ENCODE measurements at places on chromosomes 16 and 17.

- no peak for DNase-seq
These were observed 3.4 kb upstream of the SLC5A10 start for GRCh38 chr17:18948476-18949006.

DNA sequence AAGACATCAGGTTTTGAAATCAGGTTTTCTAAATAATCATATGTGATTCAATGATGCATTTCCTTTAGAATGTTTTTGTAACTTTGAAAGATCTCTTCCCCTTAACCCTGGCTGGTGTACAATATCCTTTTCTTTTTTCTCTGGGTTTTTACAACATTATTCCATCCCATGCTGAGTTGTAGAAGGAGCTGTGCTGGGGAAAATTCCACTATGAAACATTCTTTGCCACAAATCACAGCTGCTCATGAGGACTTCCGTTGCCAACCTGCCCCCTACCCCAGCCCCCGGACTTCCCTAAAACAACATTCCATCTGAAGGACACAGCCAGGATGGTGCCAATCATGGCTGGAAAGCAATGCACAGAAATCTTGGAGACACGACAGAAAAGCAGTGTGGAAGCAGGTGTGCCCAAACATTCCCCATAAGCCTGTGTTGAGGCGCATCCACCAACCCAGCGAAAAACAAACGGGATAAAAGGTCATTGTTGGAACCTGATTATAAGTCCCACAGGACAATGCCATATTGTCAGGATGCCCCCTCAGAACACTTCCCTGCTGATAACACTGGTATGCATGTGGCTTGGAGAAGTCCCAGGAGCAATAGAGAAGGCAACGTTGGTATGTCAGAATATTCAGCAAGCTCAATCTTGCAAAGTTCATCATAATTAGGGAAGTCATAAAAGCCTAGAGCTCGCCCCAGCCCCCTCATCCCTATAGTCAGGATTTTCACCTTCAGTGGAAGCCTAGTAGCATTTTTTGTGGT is 475.0 kb downstream of the HS3ST3B1 start:
- DNase-seq = no peak

DNA sequence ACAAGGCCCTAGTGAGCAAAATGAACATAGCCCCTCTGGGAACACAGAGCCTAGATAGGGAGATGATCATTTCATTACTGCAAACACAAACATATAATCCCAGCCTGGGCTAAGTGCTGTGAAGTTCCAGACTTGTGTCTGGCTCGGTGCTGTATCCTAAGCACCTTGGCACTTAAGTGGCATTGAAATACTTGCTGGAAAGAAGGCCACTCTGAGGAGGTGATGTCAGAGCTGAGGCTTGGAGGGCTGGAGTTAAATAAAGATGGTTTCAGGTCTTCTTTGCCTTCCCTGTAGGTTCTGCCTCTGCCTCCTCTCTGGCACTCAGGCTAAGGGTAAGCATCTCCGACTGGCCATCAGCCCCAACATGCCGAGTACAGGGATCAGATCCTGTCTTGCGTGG is 2.4 kb upstream of the CACNA1G start:
- DNase-seq = no peak

GRCh38 chr17:56031636-56032035 is 121.6 kb upstream of the ANKFN1 start:
- DNase-seq = no peak

GRCh38 chr17:73137376-73137775 is 27.4 kb upstream of the SSTR2 start:
- DNase-seq = no peak

GRCh38 chr16:6484935-6485334 is 847.7 kb upstream of the RBFOX1 start:
- no peak for DNase-seq

DNA sequence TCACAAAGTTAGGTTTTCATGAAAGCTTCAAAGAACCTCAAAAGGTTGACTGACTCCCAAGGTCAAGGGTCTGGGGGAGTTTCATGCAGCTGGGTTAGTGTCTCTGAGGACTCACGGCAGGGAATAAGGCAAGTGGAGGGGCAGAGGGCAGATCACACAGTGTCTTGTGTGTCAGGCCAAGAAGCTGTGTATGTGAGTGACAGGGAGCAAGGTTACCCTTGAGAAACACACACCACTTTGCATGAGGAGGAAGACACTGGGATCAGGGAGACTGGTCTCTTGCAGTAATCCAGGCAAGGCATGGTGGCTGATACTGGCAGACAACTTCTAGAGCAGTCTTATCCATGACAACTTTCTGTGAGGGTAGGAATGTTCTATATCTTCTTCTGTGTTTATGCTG is 6.3 kb downstream of the FLOT2 start:
- no peak for DNase-seq

DNA sequence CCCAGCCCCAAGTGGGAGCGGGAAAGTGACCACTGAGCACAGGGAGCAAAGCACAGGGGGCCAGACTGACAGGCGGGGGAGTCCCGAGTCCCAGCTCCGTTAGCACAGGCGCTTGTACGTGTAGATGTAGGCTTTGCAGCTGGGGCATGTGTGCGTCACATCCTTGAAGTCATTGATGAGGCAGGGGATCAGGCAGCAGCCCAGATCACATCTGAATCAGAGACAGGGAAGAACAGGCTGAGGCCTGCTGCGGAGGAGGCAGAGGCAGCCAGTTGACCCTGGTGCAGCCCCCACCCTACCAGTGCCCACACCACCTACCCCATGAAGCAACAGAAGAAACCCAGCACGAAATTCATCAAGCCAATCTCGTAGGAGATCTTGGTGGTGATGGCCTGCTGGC is 26.1 kb downstream of the CDIP1 start:
- DNase-seq = no peak

DNA sequence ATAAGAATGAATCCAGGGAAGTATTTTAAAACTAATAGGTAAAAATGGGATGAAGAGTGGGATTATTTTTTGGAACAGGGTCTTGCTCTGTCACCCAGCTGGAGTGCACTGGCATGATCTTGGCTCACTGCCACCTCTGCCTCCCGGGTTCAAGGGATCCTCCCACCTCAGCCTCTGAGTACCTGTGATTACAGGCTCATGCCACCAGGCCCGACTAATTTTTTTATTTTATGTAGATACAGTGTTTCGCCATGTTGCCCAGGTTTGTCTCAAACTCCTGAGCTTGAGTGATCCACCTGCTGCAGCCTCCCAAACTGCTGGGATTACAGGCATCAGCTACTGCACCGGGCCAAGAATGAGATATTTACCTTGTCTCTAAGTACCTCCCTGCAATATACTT is 22.1 kb downstream of the NSMCE1 start:
- DNase-seq = no peak

GRCh38 chr17:82236142-82236971 is 7.5 kb downstream of the SLC16A3 start:
- DNase-seq = peak; percentile 88

DNA sequence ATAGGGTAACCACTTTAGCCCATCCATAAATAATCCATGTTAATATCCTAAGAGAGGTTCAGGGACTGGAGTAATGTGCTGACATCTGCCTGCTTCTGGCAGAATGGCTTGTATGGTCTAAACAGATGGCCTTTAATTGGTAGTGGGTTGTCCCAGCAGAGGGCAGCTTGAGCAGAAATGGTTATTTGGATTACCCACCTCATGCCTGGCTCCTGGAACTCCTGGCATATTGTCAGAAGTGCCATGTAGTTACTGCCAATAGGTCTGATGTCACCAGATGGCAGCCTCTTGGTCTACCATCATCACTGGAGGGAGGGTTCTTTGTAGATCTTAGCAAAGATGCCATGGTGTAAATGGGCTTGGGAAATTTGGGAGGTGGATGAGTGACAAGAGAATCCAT is 157.5 kb upstream of the SOX9 start:
- no peak for DNase-seq

- no peak for DNase-seq
These were observed 20.6 kb upstream of the SLC35G3 start for GRCh38 chr17:35214631-35215273.

DNA sequence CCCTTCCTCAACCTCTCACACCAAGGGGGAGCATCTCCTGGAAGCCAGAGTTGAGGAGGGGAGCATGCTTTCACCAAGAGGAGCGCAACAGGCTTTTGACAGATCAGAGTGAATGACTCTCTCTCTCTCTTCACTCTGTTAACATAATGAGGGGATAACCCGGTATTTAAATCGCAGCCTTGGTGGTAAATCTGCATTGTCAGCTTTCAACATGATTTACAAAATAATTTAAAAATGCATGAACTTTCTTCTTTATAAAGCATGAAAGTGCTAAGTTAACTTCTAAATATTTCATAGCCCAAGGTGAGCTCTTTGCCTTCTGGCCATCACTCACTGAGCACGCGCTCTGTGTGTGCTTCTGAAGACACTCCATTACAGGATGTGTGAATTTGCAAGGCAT is 61.8 kb downstream of the TMEM114 start:
- no peak for DNase-seq

GRCh38 chr17:7715936-7716886 is 1.3 kb upstream of the DNAH2 start:
- no peak for DNase-seq

DNA sequence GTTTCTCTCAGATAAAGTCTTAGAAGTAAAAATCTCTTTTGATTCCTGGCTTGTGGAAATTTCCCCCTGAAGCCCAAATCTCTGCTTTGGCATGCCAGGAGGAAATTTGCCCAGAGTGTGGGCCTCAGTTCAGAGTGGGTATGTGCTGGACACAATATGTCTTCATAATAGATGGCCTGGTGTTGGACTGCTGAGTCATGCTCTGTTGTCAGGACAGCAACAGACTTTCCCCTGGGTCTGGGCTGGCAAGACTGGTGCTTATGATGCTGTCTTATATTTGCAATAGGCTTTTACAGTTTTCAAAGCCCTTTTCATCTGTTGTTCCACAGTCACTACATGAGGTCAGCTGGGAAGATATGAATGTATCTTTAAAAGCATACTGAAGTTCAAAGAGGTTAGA is 57.0 kb downstream of the SHISA9 start:
- DNase-seq = no peak

DNA sequence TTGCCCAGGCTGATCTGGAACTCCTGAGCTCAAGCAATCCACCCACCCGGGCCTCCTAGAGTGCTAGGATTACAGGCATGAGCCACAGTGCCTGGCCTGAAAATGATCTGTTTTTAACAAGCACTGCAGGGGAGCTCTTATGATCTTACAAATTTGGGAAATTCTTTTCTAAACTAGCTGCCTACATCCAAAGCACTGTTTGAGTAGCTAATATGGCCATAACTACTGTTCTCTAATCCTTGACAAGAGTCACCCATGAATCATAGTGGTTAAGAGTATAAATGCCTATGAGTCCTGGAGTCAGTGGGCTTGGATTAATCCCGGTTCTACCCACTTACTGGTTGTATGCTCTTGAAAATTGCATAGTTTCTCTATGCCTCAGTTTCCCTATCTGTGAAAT is 1.4 kb upstream of the CPPED1 start:
- no peak for DNase-seq

DNA sequence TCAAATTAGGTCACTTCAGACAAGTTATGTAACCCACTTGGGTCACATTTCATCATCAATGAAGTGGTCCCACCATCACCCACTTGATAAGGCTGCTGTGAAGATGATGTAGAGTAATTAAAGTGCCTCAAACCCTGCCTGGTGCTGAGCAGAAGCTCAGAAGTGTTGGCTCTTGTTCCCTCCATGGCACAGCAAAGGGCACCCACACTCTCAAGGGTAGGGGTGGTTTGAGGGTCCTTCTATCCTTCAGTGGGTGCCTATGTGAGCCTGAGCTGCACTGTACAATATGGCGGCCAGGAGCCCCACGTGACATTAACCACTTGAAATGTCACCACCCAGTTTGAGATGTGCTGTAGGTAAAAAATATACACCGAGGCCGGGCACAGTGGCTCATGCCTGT is 71.5 kb downstream of the CYTH1 start:
- no peak for DNase-seq

DNA sequence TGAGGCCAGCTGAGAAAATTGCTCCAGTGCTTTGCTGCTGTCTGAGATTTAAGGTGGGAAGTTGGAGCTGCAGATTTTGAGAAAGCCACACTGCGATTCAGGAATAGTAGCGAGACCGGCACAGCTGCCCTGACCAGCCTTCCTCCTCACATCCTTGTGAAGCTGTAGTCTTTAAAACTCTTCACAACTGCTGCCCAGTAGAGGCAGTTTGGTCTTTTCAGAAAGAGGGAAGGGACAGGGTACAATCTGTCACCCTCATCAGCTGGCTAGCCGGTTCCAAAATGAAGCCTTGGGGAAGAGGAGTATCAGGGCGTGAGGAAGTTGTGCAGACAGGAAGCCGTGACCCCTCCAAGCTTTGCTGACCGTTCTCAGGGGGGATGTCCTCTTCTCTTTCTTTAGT is 195.3 kb downstream of the MSI2 start:
- DNase-seq = no peak

DNA sequence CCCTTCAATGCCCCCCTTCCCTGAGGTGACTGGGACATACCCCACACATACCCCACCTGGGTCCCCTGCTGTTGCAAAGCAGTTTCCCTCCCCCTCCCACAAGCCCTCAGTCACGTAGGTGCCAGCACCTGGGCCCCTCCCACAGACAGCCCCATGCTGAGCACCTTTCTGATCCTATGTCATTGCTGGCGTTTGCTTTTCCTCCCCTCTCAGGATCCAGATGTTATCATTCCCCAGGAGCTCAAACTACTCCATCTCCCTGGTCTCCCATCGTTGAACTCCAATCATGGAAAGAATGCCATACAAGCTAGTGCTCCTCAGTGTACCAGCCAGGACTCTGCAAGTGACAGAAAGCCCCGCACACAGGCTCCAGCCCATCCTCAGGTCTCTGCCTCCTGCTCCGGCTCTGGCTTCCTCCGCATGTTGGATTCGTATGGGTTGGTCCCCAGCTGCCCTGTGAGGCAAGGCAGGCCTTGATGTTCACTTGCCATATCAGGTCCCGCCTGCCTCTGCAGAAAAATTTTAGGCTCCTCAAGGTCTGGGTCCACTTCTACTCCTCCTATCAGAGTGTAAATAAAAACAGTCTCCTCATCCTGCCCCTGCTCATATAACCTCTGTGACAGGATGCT is 31.4 kb upstream of the MED9 start:
- DNase-seq = no peak

GRCh38 chr16:19555938-19556771 is 652 bp downstream of the VPS35L start:
- DNase-seq = no peak

Measured in HuH-7.5 (cell line).